ENCODE measurements at places on chromosomes 7 and 10. TPM values are rescaled to one million over a fixed set of nuclear protein-coding genes. Genes with fewer than 3 reads are reported as not detected.
A peak's percentile ranks its signal among the peaks of the same experiment; 100 is the strongest.

MYL10 gene
- total RNA-seq, result 0.30 TPM

- DNase-seq, result no peak
These were observed 21.7 kb downstream of the ZNF503 start for GRCh38 chr10:75379817-75380216.

SPDYE8 gene
- not detected for total RNA-seq

FRMD4A gene
- total RNA-seq, result 29.6 TPM

DNA sequence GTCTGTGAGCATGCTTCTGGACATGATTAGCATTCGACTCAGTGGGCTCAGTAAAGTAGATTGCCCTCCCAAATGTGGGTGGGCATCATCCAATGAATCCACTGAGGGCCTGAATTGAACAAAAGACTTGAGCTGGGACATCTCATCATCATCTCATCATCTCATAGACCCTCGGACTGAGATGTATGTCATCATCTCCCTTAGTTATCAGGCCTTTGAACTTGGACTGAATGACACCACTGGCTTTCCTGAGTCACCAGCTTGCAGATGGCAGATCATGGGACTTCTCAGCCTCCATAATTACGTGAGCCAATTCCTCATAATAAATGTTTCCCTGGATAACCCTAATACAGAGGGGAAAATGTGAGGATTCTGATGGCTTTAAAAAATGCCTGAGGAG lies 128.3 kb upstream of the LSM8 start:
- no peak for DNase-seq

- DNase-seq, result no peak
These were observed 68.8 kb upstream of the WDR11 start for GRCh38 chr10:120782336-120782735.

DNA sequence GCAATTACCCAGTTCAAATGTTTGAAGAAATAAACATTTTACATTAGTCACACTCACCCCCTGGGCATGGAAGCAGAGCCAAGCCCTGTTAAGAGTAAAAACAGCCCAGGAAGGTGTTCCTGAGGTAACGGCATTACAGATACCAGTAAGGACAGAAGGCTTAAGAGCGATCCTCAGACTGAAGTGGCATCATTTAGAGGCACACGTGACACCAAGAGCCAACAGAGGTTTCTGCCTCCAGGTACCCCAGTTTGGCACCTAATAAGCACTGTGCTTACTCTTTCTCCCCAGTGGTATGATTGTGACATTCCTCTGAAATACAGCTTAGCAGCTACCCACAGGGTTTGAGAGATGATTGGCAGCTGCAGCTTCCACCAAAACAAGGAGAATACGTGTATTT lies 17.2 kb downstream of the MMS19 start:
- DNase-seq, result no peak

DNA sequence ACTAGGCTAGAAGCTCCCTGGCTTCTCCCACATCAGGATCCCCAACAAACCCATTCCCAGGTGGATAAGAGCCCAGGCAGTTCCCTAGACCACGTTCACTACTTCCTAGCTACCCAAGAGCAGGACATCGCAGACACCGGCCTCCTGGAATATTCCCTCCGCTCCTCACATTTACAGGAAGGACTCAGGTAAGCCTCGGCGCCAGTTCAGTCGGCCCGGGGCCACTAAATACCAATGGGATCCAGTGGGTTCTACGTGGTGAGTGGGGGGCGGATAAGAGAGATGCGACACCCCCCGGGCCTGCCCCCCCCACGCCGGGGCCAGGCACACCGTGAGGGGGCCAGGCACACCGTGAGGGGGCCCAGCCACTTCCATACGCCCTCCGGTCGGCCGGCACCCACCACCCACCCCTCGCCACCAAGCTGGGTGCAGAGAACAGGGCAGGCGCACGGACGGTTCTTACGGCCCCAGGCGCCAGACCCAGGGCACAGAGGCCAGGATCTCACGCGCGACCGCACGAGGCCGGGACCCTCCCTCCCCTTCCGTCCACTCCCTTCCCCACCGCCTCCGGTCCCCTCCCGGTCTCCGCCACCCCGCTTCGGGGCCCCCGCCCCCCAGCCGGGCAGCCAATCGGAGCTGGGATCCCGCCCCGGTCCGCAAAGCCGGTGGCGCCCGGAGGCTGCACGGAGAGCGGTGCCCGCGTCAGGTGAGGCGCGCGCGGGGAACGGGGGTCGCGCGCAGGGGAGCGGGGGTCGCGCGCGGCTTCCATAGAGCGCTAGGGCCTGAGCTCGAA lies at the start of gene BLVRA:
Gene BLVRA (plus strand): TSS at position 652 of the 793 bp plus-strand sequence. CDS start 12,479 bp downstream, outside the sequence.
- peak; percentile 58 for DNase-seq

- no peak for DNase-seq
These were observed 130.9 kb upstream of the PRR15 start for GRCh38 chr7:29432721-29433120.

- peak; percentile 64 for DNase-seq
These were observed 4.3 kb upstream of the YKT6 start for GRCh38 chr7:44196450-44196872.

DNA sequence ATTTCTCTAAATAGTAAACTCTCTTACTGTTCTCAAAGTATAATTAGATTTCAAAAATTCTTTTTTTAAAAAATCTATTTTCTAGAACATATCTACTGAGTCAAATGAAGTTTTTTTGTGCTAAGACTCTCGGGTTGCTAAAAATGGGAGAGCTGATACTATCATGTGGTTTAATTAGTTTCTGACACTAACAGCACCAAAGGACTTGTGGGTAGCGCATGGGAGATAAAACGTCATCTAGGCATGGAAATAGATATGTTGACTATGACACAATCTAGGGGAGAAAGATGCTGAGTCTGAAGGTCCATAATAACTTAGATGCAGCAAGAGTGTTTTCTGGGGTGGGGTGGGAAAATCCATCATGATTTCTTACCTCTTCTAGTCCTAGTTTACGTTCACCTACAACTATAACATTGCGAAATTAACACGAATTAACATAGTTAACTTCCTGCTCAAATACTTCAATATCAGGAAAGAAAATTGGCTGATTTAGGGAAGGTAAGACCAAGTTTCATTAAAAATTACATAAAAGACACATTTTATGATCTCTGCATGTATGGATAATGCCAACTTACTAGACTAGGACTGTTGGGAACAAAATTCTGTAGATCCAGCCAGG lies 14.3 kb upstream of the ARMC3 start:
- no peak for DNase-seq

DNA sequence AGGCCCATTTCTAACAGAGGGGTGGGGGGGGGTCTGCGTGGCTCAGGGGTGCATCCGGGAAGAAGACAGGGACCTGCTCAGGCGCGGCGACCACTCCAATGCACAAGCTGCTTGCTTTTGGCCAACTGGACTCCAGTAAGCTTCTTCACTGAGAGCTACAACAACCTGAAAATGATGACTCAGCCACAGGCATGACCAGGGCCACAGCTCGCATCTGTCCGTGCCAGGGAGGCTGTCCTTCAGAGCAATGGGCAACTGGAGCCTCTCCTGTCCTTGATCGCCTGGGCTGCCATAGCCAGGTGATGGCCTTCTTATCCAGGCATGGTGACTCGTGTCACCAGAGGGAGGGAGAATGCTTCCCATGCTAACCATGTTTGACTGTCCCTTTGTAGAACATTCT lies 81.6 kb upstream of the RNF32 start:
- DNase-seq, result no peak

DNA sequence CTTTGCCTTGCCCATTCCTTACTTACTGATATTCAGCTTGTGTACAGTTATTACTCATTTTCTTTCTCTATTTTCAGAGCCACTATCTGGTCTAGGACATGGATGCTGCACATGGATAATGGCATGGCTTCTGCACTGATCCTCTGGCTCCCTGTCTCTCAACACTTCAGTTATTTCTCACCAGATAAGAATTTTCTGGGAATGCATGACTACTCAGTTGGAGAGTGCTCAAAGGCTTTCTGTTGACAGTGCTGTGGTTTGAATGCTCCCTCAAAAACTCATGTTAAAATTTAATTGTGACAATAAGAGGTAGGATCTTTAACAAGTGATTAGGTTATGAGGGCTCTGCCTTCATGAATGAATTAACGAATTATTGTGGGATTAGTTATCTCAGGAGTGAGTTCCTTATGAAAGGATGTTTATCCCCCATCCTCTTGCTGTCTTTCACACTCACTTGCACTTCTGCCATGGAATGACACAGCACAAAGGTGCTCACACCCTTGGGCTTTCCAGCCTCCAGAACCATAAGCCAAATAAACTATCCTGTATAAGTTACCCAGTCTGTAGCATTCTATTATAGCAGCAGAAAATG lies 16.1 kb upstream of the PIK3CG start:
- DNase-seq, result no peak

DNA sequence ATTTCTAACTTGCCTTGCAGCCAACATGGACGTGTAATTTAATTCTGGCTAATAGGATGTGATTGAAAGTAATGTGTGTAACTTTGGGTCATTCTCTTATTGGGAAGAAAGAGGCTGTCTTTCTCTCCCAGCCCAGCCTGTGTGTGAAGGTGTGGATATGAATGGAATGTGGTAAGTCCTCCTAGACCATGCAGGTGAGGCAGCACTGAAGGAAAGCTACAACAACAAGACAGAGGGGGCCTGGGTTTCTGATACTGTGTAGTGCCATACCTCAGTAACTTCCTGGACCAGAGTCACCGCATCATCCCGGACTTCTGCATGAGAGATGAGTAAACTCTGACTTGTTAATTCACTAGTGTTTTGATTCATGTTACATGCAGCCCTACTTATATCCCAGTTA lies 237.0 kb downstream of the EXOC4 start:
- DNase-seq, result no peak

- no peak for DNase-seq
These were observed 50.4 kb downstream of the PKD1L1 start for GRCh38 chr7:47897831-47898230.

GRCh38 chr7:36526863-36527548 lies 137.3 kb downstream of the ANLN start:
- DNase-seq, result peak; percentile 42

AKR1D1 gene
- total RNA-seq, result not detected

DNA sequence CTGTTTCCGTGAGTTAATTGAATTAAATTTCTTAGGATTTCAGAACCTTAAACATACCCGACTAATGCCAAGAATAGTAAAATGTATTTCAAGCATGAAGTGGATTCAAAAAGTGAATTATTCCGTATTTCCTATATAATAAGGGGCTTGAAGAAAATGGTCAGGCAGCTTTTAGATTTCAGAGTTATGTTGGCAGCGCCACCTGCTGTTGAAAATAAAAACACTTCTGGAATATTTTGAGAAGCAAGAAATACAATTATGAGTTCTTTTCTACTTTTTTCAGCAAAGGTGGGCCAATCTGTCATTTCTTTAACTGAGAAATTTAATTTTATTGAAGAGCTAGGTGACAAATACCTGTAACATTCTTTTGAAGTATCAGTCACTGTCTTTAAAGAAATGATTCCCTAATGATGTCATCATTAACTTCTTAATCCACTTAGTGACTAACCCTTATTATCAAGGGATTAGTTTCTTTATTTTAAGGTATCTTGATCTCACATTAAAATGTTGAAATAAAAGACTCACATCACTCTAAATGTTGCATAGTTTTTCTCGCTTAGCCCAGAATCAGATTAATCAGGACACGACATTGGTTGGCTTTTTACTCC lies 36.6 kb upstream of the AGR3 start:
- peak; percentile 78 for DNase-seq

DNA sequence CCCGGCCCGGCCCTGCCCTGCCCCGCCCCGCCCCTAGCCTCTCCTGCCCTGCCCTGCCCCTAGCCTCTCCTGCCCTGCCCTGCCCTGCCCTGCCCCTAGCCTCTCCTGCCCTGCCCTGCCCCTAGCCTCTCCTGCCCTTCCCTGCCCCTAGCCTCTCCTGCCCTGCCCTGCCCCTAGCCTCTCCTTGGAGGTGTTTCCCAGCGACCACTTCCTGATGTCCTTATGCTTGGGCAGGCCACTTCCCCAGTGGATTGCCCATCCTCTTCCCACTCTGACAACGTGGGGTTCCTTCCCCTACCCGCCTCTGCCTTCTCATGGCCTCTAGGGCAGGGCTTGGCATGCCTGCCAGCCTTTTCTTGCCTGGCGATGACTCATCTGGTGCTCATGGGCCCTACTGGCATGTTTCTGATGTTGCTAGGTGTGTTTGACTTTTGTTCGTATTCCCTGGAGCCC lies 21.2 kb downstream of the PRXL2A start:
- DNase-seq, result no peak

DNA sequence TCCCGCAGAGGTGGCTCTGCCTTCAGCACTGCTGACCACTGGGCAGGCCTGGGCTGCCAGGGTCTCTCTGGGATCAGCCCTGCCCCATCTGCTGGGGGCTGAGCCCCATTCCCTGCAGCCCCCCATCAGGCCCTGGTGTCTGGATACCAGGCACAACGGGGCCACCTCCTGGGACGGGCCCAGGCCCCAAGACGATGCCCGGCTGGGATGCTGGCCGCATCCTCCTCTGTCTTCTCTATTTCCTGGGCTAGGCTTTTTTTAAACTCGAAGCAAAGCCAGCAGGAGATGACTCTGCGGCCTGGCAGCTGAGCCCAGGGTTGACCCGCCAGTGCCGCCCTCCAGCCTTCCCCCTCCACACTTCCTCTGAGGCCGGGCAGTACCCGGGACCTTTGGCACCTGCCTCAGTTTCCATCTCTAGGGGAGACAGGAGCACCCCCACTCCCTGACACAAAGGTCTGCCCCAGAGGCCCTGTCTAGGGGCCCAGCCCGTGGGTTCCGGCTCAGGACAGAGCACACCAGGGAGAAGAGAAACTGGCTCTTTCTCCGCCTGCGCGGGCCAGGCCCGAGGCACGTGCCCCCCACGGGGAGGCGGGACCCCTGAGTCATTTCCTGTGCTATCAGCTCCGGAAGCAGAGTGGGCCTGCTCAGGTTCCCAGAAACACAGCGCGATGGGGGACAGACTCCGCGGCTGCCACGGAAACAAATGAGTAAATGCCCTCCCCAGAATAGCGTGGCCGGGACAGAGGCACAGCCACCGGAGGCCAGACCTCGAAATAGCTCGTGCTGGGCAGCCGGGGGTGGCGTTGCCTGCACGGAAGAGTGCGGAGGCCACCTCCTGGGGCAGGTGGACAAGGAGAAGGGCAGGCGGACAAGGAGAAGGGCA lies 84.6 kb upstream of the PDGFA start:
- peak; percentile 93 for DNase-seq

- DNase-seq, result no peak
These were observed 74.1 kb upstream of the KCNMA1 start for GRCh38 chr10:77711683-77712049.

ALDH18A1 gene
- total RNA-seq, result 85.2 TPM
